ENCODE measurements at places on chromosomes 3 and 15.

GRCh38 chr15:62769604-62770003, 272.9 kb upstream of the TPM1 start:
- DNase-seq: no peak

DNA sequence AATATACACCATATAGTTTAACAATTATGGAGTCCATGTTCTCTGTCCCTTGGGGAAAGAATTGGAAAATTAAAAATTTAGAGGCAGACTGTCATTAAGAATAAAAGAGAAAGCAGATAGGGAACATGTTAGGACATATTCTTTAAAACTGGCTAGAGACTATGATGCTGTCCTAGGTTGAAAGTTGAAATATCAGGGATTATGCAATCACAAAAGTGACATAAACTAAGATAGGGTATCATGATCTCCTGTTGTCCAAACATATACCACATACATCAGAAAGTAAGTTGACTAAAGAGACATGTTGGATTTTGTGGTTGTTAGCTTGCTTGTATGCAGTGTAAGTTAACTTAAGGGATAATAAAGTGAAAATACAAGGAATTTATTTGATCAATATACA, 9.9 kb upstream of the EID1 start:
- DNase-seq: no peak

DNA sequence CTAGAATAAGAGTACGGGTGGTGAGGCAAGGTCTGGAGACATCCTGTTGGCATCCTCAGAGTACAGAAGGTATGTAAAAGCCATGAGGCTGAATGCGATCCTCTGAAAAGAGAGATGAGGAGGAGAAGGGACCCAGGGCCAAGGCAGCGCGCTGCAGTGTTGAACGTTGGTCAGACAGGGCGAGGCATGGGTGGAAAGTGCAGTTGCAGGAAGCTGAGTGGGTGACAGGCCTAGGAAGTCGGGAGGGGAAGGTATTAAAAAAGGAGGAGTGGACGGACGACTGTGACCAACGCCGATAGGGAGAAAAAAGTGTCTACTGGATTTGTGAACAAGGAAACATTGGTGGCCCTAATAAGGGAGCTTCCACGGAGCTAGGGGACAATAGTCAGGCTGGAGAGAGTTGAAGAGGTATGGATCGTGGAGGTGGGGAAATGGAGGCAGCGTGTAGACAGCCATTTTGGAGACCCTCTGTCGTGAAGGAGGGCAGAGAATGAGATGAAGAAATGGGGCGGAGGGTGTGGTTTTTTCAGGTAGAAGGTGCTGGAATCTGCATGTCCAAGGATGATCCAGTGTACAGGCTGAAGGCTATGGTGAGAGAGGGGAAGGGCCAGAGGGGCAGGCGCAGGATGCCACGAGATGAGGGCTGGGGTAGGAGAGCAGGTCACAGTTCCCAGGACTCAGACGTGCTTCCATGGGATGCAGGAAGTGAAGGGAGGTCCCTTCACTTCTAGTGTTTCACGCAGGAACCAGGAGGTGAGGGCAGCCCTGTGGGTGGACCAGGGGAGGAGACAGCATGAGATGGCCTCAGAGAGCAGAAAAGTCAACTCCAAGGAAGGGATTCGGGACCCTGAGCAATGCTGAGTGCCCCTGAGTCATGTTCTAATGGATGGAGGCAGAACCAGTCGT, 115.9 kb downstream of the ASB7 start:
- DNase-seq: no peak

DNA sequence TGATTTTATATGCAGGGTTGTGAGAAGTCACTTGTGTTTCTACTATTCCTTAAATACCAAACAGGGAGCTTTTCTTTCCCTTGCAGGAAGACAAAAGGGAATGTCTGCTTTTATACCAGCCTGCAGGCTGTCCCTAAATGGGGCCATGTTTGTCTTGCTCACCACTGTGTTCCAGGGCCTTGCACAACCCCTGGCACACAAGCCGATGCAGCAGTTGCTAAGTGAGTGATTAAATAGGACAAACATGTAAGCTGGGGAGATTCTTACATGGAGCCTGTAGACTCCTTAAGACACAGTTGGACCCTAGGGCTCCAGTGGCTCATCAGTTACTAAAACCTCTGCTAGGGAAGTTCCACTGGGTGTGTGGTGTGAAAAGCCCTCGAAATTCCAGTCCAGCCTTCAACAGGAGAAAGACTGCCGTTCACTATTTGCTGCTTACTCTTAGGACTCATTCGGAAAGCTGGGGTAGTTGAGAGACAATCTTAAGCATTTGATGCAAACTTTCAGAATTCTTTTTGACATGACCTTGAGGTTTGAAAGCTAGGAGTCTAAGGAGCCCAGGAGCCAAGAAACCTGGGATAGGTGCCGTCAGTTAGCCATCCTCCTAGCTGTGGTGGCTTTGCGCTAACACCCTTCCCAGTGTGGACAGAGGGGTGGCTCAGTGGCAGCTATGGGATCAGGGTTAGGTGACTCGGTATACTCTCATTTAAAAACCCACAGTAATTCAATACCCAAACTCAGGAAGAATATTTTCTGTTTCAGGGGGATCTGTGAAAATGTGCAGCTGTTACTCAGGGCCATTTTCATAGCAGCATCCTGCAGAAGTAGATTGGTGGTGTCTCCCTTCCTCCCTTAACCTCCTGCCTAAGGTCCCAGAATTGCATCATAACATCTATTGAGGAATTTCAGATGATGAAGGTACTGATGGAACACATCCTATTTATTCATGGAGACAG, 39.1 kb downstream of the SYNM start:
- no peak for DNase-seq

DNA sequence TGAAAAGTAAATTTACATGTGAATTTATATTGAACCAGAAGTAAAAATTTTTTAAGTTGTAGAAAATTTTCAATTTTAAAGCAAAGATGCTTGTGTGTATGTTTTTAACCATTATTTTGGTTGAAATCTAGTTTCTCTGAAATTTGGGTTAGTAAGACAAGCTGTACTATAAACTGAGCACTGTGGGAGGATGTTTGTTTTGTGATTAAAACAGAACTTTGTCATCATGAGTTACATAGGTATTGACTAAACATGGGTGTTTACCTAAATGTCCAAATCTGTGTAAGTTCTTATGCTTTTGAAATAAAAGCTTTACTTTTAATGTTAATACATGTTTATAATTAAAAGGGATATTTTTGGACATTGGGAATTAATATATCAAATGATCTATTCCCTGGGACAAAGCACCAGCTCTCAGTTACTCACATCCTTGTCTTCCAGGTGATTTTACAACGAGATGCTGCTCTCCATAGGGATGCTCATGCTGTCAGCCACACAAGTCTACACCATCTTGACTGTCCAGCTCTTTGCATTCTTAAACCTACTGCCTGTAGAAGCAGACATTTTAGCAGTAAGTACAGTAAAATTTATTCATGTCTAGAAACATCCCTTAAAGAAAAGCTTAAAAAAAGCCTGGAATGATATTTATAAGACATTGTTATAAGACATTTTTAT, 32.7 kb downstream of the RNF13 start:
- no peak for DNase-seq

DNA sequence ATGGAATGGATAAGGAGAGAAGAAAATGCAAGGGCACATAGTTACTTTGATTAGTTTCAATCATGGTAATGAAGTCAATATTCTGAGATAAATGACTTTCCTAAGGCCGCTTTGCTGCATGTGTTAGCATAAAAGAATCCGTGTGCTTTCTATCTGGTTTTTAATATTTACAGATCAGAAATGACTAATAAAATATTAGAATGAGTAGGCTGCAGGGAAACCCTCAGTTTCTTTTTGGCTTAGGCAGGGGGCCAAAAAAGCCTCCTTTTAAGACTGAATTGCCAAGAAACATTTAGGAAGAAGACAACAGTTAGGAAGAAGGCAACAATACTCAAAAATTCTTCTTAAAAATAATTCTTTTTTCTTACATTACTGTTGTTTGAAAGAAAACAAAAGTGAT, 11.6 kb downstream of the NEK11 start:
- no peak for DNase-seq

GRCh38 chr3:195086341-195086740, 184.6 kb downstream of the XXYLT1 start:
- DNase-seq: no peak

GRCh38 chr3:52852419-52852818, 17.6 kb upstream of the MUSTN1 start:
- DNase-seq: no peak

GRCh38 chr3:51390246-51391074, 625 bp upstream of the RBM15B start:
- no peak for DNase-seq

DNA sequence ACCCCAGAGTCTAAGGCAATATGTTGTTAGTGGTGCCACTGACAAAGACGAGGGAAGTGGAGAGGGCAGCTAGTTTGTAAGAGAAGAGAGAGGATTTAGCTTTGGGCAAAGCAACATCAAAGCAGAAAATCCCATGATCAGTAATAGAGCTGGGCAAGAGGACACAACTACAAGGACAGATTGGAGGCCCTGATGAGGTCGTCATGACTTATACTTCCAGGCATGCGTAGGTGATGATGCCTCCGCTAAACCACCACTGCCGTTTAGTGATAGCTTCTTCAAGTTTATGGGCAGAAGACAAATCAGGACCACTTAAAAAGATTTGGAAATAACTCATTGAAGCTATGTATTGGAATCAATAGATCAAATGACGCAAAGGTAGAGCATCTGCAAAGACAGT, 2.6 kb downstream of the HRG start:
- no peak for DNase-seq

GRCh38 chr15:62071711-62072308, 5.0 kb downstream of the C2CD4A start:
- no peak for DNase-seq

- DNase-seq: no peak
Observed at GRCh38 chr3:189630767-189631372, 319 bp upstream of the TP63 start.

DNA sequence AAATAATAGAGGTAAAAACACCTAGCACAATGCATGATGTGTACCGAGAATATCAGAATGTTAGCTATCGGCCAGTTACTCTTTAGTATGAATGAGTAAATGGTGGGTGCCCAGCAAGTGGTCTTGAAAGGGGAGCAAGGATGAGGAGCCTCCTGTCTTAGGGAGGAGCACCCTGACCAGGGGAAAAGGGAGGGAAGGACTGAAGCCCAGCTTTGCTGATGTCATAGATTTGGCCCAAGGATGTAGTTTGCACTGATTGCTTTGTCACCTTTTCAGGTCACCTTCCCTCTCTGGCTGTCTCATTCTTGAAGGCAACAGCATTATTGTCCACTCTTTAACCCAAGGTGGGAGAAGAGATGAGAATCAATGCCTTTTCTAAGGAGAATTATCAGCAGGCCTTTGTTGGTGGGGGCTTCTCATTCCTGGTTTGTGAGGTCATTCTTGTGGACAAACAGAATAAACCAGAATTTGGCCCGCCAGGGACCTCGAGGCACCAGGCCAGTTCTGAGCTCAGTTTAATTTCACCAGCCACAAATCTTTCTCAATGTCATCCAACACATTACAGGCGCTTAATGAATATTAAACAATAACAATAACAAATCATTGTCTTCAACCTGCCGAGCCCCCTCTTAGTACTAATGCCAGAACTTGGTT, 231.3 kb downstream of the VPS13C start:
- DNase-seq: no peak

All from NCI-H2081 treated with DMSO at 0.1 percent for 48 hours (cell line).